ENCODE measurements at places on chromosomes 4 and X. TPM values are rescaled to one million over a fixed set of nuclear protein-coding genes. Genes with fewer than 3 reads are reported as not detected.

GRCh38 chrX:42128587-42128986, 205.2 kb upstream of the CASK start:
- DNase-seq = no peak

DNA sequence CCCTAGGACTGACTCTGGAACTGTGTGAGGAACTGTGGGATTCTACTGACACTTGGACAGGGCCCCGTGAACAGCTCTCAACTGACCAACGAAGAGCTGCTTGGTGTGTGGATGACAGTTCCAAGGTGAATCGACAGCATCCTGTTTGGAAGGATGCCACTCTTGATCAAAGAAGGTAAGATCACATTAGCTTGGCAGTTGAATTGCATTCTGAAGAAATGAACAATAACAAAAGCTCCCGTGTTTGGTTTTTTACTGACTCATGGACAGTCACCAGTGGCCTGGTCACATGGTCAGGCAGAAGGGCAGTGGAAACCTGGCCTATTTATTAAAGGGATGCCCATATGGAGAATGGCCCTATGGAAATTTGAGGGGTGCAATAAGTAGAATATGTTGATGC, 33.1 kb upstream of the GPR34 start:
- no peak for DNase-seq

DNA sequence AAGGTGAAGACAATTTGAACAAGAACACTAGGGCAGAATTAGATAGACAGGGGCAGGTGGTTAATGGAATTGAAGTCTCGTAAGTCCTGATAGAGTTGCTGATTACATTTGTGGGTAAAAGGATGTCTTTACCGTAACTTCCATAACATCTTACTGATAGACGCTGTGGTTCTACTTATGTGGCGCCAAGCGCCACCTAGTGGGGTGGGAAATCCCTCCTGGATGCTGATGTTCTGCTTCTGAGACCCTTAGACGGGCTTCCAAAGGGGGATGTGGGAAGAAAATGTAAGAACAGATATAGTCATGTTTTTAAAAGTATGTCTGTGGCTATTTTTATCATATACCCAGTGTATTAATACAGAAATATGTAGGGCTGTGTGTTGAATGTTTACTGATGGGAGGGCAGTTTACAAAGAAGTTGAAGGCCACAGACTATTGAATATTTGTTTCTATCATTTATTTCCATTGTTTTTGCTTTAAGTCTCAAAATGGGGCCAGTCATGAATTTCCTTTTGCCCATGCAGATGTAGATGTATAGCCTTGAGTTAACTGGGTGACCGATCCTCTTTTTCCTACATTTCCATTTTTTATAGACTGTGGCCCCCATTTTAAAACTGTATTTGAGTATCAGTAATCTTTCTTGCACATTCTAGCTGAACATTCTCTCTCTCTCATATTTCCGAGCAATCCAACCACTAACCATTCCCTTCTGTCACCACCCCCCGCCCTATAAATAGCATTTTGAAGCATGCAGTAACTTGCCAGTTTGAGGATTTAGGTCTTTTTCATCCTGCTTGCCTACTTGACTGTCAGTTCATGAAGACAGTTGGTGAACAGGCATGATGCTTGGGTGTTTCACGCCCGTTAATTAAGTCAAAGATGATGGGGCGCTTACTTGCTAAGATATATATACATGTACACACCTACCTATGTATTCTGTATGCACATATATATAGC, 12.1 kb upstream of the TLR8 start:
- no peak for DNase-seq

- DNase-seq = no peak
These were observed 215.9 kb upstream of the MBNL3 start for GRCh38 chrX:132704769-132705168.

DNA sequence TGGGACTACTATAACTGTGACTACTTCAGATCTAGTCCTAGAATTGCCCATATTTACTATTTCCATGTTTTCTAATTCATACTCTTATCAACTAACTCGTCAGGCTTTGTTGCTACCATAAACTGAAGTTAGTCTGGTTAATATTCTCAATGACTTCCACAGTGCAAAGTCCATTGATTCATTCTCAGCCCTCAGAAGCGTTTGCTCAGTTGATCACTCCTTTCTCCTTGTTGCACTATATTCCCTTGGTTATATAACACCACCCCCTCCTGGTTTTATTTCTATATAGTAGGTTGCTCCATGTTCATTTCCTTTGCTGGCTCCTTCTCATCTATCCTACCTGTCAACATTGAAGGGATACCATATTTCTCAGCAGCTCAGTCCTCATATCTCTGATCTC, 27.2 kb upstream of the SLC6A14 start:
- DNase-seq = no peak

DNA sequence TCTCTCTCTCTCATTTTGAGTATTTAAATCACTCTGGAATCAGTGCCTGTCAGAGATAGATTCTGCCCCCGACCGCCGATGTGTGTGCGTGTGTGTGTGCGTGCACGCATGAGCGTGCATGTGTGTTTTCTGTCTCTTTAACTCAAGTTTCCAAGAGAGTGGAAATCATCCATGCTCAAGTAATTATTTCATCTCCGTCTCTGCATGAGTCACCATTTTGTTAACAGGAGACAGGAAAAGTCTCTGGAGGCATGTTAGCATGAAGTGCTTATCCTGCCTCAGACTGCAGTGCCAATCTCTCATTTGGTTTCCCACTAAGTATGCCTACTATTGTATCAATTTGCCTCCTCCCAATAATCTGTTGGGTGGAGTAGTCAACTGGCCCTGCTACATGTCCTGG, 182.9 kb upstream of the NHS start:
- no peak for DNase-seq

DNA sequence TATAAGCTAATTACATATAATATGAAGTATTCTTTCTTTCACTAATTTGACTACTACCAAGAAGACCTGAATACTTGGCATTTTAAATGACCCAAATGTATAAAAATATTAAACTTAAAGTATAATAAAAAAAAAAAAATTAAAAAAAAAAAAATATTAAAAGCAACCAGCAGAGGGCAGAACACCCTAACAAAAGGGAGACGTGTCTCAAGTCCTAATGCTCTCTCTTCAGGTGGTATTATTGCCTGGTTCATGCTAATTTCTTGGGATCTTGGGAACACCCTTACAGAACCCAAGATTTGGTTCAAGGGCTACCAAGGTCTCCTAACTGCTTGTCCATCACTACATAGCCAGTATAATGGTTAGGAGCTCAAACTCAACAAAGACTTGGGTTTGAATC, 754.8 kb downstream of the RAB28 start:
- DNase-seq = no peak

- no peak for DNase-seq
These were observed 353.3 kb downstream of the ARHGAP24 start for GRCh38 chr4:85828027-85828890.

DNA sequence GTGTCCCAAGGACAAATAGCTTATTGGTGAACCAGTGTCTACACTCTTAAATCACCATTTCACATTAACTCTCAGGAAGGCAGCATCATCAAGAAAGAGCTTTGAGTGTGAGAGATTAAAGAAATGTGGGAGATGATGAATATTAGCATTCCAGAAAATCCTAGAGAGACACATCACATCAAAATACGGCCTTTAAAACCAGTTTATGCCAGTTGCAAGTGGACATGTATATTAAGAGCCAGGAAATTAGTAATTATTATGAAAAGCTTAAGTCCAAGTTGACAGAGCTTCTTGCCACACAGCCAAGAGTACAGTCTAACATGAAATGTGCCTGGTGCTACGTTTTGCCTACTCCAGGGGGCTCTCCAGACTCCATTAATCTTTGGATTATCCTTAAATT, 503.0 kb upstream of the BOD1L1 start:
- no peak for DNase-seq

DNA sequence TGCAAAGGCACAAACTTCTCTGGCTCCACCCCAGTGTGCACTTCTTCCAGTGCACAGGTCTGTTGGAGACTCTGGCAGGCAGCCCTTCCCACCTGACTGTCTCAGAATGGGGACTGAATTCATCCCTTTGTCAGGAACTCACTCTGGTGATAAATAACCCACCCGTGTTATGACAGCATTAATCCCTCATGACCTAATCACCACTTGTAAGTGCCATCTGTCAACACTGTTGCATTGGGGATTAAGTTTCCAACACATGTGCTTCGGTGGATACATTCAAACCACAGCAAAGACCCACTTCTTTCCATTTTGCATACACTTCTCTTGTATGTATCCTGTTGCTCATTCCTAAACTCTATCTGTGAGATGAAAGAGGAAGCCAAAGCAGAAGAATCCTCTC, 1002.9 kb upstream of the IGFBP7 start:
- no peak for DNase-seq

DNA sequence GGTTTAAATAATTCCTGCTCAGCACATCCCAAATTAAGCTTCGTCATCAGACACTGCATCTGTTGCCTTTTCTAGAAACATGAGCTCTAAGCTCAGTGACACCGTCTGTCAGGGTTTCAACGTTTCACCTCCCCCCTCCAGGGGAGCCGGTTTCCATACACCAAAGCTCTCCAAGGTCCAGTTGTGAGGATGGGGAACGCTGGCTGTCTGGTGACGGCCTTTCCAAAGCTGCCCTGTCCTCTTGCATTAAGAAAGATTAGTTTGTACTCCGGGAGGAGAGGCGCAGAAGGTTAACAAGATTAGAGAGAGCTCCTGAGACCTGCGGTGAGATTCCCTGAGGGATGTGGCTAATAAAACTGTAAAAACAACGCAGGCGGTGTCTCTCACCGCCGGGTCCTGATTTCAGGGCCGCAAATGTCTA, 43.2 kb downstream of the ASMT start:
- DNase-seq = peak; percentile 31

- DNase-seq = no peak
These were observed 1350.5 kb upstream of the PABPC4L start for GRCh38 chr4:135552131-135552530.

- no peak for DNase-seq
These were observed 590.0 kb downstream of the FSTL5 start for GRCh38 chr4:161573836-161574235.

DNA sequence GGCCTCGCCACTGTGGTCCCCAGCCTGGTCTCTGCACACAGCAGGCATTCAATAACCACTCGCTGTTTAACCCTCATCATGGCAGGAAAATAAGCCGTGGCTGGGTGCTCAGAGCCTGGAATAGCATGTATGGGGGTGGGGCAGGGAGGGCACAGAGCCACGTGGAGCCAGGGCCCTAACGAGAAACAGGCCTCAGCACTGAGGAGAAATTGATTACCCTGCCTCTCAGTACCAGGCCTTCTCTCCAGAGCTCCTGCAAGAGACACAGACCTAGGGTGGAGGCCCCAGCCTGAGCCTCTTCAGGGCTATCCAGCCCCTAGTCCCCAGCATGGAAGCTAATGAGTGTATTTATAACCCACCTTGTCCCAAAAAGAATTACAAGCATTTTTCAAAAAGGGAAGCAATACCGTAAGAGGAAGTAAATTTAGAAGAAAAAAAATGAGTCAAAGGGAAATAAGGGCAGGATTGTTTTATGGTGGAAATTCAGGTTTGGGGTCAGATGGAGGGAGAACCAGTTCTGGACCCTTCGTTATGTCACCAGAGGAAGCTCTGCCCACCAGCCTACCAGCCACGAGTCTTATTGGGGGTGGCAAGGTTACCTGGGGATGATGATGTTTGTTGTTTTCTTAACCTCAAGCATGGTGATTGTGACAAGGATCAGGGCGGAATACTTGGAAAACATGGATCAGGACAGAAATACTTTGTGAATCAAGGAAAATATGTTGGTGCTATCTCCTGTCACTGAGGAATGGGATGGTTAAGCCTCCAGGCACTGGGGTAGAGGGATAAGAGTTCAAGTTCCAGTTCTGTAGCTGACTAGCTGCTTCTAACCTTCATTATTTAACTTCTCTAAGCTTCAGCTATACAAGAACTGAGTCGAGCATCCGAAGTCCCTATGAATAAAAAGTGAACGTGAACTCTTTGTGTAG, 101.9 kb upstream of the RBPJ start:
- no peak for DNase-seq

DNA sequence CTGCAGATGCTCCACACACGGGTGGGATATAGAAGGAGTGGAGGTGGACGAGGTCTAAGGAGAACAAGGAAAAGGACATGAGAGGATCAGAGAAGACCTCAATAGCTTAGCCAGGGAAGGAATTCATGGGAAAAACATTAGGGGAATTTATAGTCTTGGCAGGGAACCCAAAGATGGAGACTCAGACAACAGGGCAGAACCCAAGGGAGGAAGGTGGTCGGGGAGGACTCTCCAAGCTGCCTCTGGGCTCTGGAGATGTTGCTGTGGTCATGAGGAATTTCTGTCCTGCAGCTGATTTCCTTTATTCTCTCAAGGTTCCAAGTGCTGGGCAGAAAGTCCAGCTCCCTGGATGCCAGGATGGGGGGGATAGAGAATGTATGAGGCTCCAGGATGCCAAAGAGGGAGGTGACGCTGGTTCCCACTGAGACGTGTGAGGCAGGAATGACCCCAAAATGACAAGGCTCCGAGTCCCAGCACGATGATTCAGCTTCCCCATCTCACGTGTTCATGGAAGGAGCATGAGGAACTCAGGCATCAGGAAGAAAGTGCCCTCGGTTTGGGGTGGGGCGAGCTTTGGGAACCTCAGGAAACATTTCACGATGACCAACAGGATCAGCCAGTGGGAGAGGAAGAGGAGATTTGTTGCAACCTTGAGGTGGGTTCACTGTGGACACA, 57.0 kb upstream of the PPP2R3B start:
- peak; percentile 32 for DNase-seq

DNA sequence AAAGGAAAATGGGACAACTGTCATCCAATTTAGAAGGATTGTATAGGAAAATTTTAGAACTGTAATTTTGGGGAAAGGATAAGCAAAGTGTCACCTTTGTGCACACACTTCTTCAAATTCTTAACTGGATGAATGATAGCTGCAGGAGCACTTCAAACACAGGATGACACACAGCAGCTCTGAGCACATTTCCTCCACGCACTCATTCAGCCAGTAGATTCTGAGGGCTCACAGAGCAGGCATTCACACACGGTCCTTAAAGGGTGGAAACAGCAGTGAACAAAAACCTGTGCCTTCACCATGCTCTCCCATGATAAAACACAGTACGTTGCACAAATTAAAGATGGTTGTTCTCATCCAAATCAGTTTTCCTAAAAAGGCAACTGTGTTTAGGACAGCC, 38.5 kb upstream of the KLF3 start:
- no peak for DNase-seq

GRCh38 chrX:19372547-19373331, 29.0 kb downstream of the PDHA1 start:
- DNase-seq = peak; percentile 70

GRCh38 chrX:136210806-136211205, 40.4 kb downstream of the MAP7D3 start:
- DNase-seq = no peak

GRCh38 chrX:154142950-154143745, 895 bp upstream of the OPN1LW start:
- DNase-seq = no peak

GRCh38 chr4:140305053-140305452, 68.4 kb upstream of the SCOC start:
- DNase-seq = no peak

Gene MAPK10
- 13.6 TPM for total RNA-seq

Gene MGST2
- total RNA-seq = 41.2 TPM

Gene GPM6B
- 4.1 TPM for total RNA-seq

Gene FREM3
- total RNA-seq = not detected

Gene LPAR4
- 1.6 TPM for total RNA-seq

Gene MXRA5
- total RNA-seq = 6.3 TPM

Gene STATH
- not detected for total RNA-seq

Gene LRAT
- 0.10 TPM for total RNA-seq

Gene GYPA
- total RNA-seq = 0.65 TPM

Gene PPEF1
- 0.24 TPM for total RNA-seq
